Stimulated activated CD4-positive, alpha-beta T cell treated with anti-CD3 and anti-CD28 coated beads, Interleukin-1b, Interleukin-23, amount 100 ng/mL, for 48 hours (primary cell): ENCODE measurements at places on chromosomes 16 and 17.
A peak's percentile ranks its signal among the peaks of the same experiment; 100 is the strongest.

GRCh38 chr17:17661834-17662385, 19.3 kb upstream of the RAI1 start:
- no peak for DNase-seq

DNA sequence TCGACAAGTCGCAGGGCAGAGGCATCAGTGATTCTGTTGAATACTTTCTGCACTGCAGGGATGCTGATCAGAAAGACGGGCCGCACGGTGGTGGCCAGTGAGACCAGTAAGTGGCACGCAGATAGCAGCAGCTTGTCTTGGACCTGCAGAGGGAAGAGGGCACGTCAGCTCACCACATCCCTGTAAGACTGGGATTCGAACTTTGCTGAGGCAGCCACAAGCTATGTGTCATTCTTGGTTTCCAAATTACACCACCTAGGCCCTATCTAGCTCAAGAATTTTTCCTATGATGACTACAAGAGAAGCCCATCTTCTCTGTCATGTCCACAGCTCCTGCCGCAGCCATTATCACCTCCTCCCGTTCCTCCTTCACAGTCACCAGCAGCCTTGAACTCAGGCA, 49.4 kb upstream of the GSG1L start:
- DNase-seq = peak; percentile 51

- no peak for DNase-seq
Measured at GRCh38 chr16:12340151-12340733, 363.7 kb downstream of the SNX29 start.

- DNase-seq = no peak
Measured at GRCh38 chr16:56286809-56287208, 95.5 kb downstream of the GNAO1 start.

- no peak for DNase-seq
Measured at GRCh38 chr16:79993629-79994209, 393.2 kb upstream of the MAF start.

DNA sequence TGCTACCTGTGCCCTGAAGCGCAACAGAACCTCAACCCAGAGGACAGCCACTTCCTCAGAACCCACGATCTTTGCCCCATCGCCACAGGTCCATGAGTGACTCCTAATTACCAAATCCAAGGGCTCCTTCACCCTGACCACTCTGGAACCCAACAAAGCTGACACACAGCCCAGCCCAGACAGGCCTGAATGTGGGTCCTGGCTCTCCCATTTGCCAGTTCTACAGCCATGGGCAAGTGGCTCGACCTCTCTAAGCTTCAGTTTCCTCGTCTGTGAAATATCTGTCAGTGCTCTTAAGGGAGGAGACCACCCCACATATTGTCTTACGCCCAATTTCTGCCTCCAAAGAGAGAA, 18.0 kb upstream of the ENDOV start:
- DNase-seq = no peak

DNA sequence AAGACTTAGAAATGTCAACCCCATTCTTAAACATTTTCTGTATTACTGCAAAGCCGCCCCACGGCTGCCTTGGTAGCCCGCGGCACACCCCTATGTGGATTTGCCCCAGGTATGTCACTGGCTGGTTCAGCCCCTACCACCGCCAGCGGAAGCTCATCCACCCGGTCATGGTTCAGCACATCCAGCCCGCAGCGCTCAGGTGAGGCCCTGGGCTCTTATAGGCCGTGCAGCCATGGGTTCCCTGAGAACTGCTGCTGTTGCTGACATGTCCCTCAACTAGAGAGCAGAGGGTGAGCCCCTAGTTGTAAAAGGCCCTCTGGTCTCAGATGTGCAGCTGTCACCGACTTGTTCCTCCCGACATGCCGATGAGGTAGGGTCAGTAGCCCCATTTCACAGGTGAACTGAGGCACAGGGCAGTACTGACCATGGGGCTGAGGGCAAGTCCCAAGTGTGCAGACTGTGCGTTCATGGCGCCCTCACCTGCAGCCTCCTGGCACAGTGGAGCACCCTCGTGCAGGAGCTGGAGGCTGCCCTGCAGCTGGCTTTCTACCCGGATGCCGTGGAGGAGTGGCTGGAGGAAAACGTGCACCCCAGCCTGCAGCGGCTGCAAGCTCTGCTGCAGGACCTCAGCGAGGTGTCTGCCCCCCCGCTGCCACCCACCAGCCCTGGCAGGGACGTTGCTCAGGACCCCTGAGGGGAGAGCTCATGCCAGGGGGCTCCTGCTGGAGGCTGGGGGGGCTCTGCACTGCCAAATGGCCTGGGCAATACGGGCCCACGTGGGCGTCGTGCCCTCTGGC, 8.7 kb downstream of the CYBC1 start:
- no peak for DNase-seq

GRCh38 chr16:84459941-84460405, 44.5 kb downstream of the MEAK7 start:
- no peak for DNase-seq

DNA sequence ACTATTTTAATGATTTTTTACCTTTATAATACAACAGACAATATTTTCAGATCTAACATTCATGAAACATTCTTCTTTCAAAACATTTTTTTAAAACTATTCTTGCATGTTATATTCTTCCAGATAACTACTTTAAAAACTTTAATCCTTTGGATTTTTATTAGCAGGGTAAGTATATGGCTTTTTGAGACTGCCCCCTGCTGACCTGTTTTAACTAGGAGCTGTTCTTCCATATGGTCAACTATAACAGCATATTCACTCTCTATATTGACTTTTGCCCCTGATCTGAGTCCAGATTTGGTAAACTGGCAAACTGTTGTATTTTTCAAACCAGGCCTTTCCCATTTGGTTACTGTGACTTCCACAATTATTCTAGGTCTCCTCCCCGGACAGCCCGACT, 16.5 kb downstream of the ZNF18 start:
- DNase-seq = no peak

DNA sequence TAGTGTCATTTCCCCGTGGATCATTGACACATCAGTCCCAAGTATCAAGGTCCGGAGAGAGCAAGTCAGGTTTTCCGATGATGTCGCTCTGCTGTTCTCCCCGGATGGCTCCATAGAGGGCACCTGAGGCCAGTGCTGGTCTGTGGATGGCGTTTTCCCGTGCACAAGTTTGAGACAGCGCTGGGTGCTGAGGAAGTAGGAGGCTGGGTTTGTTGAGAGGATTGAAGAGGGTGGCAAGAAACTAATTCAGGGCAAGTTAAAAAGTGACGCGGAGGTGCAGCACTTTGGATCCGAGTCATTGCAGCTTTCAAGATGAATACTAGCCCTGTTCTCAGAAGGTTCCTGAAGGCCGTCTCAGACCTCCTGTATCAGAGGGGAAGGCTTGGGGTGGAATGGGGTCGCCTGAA, 7.7 kb downstream of the NUBP1 start:
- peak; percentile 54 for DNase-seq

- peak; percentile 60 for DNase-seq
Measured at GRCh38 chr17:7132511-7133094, 18.0 kb upstream of the ASGR2 start.

DNA sequence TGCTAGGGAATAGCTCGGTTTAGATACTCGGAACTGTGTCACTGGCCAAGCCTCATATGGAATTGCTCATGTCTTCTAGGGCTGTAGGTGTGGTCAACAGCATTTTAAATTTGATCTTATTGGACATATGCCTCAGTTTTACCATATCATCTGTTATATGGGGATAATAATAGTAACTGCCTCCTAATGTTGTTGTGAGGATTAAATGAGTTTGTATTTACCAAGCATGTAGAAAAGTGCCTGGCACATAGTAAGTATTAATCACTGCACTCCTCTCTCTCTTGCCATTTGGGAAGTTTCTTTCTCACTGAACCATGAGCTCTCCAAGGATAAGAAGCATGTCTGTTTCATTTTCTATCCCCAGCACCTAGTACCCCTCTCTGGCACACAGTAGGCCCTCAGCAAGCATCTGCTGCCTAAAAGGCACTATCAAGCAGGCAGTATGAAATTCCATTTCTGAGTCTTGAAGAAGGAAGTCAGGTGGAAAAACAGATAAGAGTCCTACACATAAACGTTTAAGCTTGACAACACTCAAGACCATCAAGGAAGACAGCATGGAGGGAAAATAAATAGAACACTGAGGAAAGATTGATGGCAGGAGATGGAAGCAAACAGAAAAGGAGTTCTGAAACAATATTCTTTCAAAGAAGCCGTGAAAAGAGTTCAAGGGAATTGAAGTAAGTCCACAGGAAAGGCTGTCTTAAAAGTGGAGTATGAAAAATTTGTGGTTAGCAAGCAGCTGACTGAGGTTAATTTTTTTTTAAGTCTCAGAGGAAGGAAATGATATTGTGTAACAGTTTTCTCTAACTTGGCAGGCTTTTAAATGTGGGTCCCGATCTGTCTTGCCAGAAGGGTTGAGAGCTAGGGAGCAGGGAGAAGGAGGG, 2.2 kb upstream of the ATP6V0A1 start:
- DNase-seq = no peak

DNA sequence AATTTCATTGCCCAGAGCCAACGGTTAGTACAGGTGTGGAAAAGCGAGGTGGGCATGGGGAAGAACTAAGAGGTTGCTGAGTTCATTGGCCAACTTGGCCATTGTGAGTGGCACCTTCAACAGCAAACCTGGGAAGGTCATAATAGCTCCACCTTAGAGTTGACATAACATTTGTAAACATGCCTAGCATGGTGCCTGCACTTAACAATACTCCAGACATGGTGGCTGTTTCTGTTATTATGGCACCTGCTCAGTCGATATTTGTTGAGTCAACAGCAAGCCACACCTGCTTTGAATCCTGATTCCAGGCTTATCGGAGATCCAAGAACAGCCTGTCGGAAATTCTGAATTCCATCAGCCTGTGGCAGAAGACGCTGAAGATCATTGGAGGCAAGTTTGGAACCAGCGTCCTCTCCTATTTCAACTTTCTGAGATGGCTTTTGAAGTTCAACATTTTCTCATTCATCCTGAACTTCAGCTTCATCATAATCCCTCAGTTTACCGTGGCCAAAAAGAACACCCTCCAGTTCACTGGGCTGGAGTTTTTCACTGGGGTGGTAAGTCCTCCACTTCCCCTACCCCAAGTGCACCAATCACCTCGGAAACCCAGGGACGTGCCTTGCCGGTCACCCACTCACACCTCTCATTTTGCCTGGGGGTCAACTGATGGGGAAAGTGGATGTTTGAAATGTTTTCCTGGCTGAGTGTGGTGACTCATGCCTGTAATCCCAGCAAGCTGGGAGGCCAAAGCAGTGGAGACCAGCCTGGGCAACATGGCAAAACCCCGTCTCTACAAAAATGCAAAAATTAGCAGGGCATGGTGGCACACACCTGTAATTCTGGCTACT, 46.0 kb downstream of the TMC5 start:
- no peak for DNase-seq

- no peak for DNase-seq
Measured at GRCh38 chr16:28057949-28058348, 5.6 kb downstream of the GSG1L start.

DNA sequence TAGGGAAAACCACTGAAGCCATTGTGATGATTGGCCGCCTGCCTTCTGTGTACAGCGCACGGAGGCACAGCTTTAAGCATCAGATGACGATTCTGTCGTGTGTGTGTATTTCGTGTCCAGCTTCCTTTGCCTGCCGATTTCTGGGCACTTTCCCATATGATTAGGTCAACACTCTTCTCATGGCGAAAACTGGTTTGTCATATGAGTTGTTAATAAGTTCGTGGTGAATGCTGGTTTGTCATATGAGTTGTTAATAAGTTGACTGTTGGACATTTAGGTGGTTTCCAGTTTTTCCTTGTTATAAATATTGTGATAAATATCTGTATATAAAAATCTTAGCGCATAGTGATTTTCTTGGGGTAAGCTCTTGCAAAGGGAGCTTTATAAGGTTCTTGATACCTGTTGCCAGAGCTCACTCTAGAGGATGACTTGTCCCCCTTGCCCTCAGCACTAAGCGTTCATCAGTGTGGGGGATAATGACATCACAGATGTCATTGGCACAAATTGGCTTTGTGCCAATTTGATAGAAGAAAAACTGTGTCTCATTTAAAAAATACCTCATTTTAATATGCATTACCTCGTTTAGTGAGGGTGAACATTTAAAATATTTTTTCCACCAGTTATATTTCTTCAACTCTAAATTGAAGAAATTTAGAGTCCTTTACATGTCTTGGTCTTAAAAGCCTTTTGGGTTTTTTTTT, 40.0 kb downstream of the PGS1 start:
- DNase-seq = no peak

DNA sequence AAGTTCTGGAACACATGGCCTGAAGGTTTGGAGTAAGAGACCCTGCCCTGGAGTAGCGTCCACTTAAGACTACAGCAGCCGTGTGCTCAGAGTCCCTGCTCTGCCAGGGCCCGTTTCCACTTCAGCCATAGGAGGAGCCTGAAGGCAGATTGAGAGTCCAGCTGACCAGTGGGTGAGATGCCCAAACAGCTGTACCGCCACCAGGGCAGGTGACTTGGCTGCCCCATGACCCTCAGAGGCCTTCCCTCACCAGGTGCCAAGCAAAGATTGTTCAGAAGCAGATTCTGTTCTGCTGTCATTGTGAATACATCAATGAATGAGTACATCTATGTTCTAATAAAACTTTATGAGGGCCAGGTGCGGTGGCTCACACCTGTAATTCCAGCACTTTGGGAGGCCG, 178.8 kb downstream of the RAB11FIP4 start:
- DNase-seq = no peak

GRCh38 chr16:24062270-24062817, 193.8 kb upstream of the CACNG3 start:
- DNase-seq = no peak
